CD4-positive, alpha-beta T cell treated with Interleukin-15 for 1 hour (primary cell): ENCODE measurements at places on chromosomes 3 and 15.

DNA sequence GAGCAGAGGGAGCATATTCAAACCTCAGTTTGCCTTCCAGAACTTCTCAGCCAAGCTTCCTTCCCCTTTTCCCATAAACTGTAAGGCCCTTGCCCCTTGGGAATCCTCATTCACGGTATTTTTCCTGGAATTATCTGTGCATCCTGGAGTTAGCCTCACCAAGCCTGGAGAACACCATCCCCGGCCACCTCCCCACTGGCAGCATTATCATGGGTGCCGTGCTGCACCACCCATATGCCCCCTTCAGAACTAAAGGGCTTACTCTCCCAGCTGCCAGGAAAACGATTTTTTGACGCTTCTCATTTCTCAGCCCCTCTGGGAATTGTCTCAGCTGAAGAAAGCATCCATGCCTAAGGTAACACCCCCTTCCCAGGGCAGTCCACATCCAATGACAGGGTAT, 20.9 kb upstream of the TBC1D21 start:
- DNase-seq: no peak

- no peak for DNase-seq
Observed at GRCh38 chr3:48633256-48633655, 2.0 kb downstream of the SLC26A6 start.

GRCh38 chr15:83866692-83867091, 212.8 kb downstream of the ADAMTSL3 start:
- no peak for DNase-seq

DNA sequence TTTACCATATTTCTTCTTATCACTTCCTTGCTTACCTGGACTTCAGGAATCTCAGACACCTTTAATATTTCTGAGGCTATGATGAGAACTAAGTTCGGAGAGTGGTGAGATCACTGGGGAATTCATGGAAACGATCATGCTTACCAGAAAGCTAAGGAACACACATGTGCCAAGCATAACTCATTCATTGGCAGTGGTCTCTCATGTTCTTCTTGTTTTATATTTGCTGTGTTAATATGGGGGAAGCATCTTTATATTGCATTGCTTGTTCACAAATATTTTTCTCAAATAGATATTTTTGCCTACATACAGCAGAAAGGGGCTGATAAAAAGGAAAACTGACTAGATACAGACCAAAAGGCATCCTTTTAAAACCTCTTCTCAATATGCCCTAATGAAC, 55.8 kb downstream of the COL6A6 start:
- DNase-seq: no peak

GRCh38 chr3:35919160-35919559, 279.8 kb downstream of the ARPP21 start:
- no peak for DNase-seq

DNA sequence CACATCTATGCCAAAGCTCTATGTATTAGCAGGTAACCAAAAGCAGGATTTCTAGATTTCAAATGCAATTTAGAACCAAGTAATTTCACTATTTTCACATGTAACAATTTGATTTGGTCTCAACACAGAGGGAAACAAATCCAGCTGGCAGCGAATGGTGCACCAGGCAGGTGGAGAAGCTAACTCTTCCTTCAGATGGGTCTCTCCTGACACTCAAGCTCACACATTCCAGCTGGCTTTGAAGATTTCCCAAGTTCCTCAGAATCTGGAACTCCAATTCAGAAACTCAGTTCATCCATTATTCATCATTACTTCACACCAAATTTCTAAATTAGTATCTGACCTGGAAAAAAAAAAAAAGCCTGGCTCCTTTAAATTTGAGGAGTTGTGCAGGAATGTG, 318.1 kb upstream of the NECTIN3 start:
- DNase-seq: no peak
